Mesenchymal stem cell (in vitro differentiated cells and primary cell): ENCODE measurements at places on chromosomes 12 and 14.
A peak's percentile ranks its signal among the peaks of the same experiment; 100 is the strongest.

DNA sequence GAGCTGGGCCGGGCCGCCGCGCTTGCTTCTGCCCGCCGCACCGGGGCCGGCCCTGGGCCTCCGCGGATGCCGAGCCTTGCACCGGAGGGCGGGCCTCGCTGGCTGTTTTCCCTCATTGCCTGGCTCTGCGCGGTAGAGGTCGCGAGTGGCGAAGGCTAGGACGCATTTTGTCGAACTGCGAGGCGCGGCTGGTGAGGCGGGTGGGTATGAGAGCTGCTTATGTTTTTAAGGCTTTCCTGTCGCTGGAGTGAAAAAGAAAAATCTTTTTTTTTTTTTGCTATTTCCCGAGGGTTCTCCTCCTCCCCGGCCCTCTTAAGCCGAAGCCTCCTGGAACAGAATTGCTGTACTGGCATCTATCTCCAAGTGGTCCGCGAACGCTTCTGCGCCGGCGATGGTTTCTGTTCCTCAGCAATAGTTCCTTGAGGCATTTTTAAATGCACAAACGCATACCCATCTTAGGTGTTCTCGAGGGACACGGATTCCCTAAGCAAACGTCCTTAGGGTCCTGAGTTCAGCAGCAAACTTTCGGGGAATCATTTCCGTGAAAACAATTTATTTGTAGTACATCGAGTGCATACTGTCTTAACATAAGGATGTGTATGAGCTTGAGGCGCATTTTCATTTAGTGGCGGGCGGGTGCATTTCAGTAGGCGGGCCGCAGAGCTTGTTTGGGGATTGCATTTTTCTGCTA lies 631 bp downstream of the RESF1 start:
- peak; percentile 77 for DNase-seq

DNA sequence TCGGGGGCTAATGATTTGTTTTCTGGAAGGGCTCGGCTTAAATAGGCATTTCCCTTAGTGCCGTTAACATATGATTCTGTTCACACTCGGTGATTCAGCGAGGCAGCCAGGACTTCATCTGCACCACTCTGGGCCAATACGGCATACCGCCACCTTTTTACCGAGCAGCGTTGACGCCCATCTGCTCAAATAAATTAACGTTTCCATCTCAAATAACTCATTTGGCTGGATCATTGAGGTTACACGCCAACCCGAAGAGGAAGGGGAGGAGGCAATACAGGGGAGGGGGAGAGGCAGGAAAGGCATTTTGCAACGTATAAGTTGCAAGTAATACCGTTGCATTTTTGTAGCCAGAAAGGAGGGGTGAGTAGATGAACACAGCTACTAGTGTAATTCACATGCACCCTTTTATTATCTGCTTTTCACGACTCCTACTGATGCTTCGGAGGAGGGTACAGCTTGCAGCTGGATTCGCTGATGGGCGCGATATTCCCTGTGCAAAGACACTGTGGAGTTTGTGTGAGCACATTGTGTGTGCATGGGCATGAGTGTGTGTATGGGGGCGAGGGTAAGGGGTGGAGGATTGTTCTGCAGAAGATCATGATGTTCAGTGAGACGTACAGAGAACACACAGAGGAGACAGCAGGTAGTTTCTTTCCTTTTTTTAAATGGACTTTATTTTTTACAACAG lies 45.9 kb downstream of the MAP1LC3B2 start:
- DNase-seq: no peak

GRCh38 chr12:69563166-69563762 lies 22.0 kb upstream of the CCT2 start:
- no peak for DNase-seq

DNA sequence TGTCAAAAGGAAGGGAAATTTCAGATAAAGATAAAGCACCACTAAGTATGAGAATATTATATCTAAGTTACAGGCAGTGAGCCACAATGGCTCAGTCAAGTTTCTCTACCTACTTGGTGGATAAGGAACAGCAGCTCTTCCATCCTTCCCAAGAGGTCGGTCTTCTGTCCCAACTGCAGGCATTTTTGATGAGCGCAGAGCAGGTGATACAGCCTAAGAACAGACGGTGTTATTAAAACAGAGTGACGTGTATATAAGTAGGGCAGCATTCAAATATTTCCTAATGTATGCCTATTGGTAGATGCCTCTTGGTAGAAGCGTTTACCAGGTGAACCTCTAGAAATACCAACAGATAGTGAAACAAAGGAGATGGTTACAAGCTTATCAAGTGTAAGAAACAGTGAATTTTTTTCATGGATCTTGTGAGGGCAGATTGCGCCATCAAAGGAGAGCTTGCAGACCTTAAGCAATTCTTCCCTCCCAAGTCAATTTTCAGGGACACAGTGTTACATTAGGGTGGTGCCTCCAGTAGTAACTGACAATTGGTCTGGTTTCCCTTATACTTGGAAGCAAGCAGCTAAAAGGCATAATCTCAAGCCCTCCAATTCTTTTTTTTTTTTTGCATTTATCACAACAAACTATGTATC lies 274.5 kb downstream of the MED13L start:
- DNase-seq: peak; percentile 33

DNA sequence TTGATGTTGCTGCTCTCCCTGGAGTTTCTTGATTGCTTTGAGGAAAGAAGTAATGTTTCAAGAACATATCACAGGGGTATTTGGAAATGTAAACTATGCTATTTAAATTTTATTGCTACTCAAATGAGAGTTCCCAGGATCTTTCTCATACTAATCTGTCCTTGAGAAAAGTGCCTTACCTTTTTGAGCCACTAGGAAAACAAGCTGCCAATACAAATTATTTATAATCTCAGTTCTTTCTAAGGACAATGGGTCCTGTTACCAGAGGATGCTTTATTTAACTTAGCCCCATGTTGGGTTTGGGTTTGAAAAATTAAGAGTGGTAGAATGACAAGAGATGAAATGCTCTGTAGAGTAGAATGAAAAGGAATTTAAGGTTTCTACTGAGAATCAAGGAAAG lies 258.2 kb upstream of the PRKD1 start:
- DNase-seq: no peak

GRCh38 chr14:99101855-99102461 lies 170.0 kb downstream of the BCL11B start:
- no peak for DNase-seq

DNA sequence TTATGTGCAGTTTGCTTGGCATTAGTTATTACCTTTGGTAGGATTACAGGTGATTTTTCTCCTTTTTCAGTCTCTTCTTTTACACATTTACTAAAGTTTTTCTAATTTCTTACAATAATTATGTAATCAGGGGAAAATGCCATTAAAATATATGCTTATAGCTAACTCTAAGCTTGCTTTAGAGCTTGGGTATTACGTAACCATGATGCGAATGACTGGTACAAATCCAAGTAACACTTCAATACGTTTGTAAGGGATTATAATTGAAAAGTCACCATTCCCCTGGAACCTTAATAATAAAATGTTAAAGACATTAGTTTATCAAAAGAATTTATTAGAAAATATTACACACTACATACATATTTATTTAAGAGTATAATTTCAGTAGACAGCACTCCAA lies 71.6 kb downstream of the SCAF11 start:
- DNase-seq: no peak

- DNase-seq: no peak
Measured at GRCh38 chr14:67926821-67927220, 107.2 kb downstream of the RAD51B start.

- DNase-seq: peak; percentile 90
Measured at GRCh38 chr14:96121660-96122395, 82.7 kb downstream of the C14orf132 start.

- DNase-seq: peak; percentile 24
Measured at GRCh38 chr12:97404543-97404942, 58.1 kb upstream of the RMST start.

DNA sequence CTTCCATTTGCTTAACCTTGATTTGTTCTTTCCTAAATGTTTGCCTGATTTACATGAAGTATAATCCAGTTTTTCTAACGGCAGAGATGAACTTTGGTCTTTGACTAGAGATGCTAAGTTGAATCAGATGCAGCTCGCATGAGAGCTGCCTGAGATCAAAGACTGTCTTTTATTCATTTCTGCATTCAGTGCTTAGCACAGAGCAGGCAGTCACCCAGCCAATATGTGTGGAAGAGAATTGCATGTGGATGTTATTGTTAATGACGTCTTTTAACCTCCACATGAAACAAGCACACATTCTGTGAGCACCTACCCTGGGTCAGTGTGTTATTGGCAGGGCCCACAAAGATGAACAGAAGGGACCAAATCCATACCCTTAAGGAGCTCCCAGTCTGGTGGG lies 99.2 kb downstream of the SLC5A8 start:
- no peak for DNase-seq

- DNase-seq: no peak
Measured at GRCh38 chr12:126157575-126157966, 1092.3 kb downstream of the AACS start.

GRCh38 chr12:86634456-86635410 lies 378.5 kb upstream of the MGAT4C start:
- peak; percentile 7 for DNase-seq

DNA sequence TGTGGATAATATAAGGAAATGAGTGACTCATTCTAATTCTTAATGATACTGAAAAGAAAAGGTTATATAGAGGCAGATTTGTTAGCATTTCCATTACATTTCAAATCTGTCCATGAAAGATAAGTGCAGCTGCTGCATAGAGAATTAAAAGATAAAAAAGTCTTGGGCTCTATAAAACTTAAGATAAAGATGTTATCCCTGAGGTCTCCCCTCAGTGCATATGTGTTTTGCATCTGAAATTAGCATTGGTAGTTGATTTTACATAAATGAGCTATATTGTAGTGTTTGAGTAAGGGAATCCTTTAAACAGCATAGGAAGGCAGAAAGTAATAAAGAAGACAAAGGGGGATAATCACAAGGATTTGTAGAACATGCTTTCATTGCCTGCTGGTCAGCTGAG lies 206.2 kb downstream of the FSCB start:
- DNase-seq: no peak

GRCh38 chr14:36408388-36408787 lies 88.0 kb upstream of the MBIP start:
- DNase-seq: no peak

DNA sequence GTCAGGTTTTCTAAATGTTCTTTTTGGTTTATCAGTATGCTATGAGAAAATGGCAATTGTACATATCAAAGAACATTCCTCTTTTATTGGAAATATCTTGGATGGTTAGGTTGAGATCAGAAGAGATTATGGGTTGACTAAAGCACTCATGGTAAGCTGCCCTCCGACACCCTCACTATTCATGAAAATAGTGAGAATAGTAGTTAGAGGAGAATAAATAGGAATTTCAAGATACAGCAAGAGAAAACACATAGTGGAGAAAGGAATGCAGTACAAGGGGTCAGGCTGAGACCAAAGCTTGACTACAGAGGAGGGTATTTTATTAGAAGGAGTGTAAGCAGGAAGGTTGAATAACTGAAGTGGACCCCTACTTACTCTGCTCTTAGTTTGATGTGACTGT lies 112.5 kb downstream of the PTPRQ start:
- no peak for DNase-seq

- no peak for DNase-seq
Measured at GRCh38 chr12:65811968-65812700, 12.1 kb upstream of the HMGA2 start.

DNA sequence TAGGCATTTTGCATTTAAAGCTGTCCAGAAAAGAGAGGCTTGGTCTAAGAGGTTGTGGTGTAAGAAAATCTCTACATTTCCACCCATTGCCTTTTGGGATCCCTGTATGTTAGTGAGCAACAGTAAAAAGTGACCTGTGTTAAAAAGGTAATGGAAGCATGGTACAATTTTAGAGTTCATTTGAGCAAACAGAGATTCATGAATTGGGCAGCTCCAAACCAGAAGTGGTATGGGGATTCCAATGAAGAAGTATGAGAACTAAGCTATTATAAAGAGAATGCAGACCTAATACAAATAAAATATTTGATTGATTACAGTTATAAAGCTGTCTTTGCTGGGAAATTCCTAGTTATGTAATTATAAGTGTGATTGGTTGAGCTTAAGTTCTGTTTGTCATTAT lies 907.0 kb downstream of the DIO2 start:
- DNase-seq: no peak

DNA sequence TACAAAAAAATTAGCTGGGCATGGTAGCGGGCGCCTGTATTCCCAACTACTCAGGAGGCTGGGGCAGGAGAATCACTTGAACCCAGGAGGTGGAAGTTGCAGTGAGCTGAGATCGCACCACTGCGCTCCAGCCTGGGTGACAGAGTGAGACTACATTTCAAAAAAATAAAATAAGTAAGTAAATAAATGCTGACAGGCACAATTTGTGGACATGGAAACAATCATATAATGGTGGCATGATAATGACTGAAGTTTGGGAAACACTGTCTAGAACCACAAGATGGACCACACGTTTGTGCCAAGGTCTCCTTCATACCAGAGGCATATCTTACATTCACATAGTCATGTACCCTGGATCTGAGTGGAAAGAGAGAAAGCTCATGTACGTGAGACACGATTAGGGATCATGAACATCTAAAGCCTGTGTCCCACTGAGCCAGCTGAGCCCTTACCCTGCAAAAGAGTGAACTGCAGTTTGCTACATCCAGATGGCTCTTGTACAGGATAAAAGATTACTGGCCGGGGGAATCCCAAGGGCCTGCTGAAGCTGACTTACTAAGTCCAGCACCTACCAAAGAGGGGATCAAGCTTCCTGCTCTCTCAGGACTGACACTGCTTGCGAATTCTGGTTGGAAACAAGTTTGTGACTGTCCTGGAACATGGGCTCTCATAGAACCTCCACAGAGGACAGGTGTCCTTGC lies 62.9 kb downstream of the TRAFD1 start:
- DNase-seq: no peak

GRCh38 chr14:59484639-59485175 lies 390 bp downstream of the JKAMP start:
- DNase-seq: no peak

DNA sequence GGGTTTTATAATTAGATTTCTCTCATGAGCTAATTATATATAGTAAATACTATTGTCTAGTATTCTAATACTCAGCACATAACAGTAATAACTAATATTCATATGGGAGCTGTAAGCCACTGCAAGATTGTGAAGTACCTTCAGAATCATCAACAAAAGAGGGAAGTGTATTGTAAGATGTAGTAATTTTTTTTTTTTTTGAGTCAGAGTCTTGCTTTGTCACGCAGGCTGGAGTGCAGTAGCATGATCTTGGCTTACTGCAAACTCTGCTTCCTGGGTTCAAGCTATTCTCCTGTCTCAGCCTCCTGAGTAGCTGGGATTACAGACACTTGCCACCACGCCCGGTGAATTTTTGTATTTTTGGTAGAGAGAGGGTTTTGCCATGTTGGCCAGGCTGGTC lies 3.1 kb downstream of the GPR33 start:
- DNase-seq: no peak
